ENCODE measurements at places on chromosomes 1 and 21.

- DNase-seq: no peak
Measured at GRCh38 chr1:151680391-151680790, 36.2 kb downstream of the CELF3 start.

GRCh38 chr1:214106375-214106774, 118.6 kb downstream of the PROX1 start:
- DNase-seq: no peak

DNA sequence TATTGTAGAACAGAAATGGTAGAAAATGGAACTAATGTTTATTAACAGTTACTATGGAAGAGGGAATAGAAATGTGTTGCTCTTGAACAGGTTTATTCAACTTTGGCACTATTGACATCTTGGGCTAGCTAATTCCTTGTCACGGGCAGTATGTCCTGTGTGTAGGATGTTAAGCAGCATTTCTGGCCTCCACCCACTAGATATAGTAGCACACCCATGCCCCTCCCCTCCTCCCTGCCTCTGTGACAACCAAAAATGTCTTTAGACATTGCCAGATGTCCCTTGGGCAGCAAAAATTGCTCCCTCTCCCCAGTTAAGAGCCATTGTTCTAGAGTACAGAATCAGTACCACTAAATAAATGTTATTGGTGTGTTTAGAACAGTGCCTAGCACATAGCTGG, 91.4 kb upstream of the TPTE start:
- DNase-seq: no peak

DNA sequence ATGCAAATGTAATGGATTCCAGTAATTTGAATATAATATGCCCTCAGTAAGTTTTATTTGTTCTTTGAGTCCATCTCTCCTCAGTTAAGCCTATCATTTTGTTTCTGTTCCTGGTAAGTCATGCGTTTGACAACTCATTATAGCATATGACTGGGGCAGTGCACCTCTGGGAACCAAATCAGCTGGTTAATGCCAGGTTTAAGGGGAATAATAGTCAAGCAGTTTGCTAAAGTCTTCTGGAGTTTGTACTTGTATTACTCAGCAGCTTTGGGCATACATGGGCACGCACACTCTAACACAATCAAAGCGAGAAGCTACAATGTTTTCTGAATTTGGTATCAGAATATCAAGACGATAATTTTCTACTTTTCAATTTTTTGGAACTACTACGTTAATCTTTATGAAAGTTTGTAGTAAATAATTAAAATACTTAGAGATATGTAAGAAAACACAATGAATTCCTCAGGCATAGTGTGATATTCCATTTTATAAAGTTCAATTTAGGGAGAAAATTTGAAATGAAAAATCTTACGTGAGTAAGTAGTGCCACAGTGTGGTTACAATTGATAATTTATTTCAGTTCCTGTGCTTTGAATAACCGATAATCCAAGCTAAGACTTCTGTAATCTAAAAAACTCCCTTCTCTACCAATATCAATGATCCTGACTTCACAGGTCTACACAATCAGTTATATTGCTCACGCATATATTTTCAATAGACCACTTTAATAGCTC, 43.8 kb upstream of the KCTD3 start:
- no peak for DNase-seq

- no peak for DNase-seq
Measured at GRCh38 chr1:109208836-109209463, 4.8 kb upstream of the SARS1 start.

DNA sequence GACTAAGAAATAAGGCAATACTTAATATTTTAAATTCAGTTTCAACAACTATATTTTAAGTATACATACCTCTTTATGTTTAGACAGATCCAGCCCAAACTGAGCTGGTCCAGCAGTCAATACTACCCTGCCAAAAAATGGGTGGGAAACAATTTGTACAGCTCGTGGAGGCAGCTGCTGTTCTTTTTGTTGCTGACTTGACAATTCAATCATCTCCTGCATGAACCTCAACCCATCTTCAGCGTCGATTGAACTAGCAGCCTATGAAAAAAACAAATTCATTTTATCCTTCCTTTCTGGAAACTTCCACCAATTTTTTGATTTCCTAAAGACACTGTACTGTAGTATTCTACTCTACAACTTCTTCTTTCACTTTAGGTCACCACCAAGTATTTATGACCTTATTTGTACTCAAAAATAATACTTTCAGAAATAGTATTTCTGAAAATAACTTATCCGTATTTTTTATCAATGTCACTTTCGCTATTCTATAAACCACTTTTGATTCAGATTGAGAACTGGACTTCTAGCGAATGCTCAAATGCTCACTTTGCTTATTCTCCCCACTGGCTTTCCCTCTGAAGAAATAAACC, 46.5 kb downstream of the EDEM3 start:
- DNase-seq: no peak

GRCh38 chr1:94362466-94363058, 55.6 kb upstream of the ABCD3 start:
- DNase-seq: no peak

GRCh38 chr1:113452921-113453770, 62.8 kb downstream of the MAGI3 start:
- no peak for DNase-seq

DNA sequence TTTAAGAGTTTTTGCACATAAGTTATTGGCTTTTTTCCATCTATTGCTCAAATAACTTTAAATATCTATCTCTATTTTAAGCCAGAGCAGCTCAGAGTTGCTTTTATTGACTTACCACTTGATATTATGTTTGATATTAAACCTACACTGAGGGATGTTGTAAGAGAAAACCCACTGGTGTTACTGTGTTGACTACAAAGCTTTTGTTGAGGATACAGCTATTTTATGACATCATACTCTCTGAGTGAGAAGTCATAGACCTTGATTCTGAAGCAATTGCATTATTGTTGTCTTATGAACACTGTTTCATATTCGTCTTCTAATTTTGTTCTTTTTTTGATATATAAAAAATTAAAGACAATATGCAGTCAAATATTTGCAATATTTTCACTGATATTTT, 560.4 kb downstream of the PTBP2 start:
- DNase-seq: no peak

DNA sequence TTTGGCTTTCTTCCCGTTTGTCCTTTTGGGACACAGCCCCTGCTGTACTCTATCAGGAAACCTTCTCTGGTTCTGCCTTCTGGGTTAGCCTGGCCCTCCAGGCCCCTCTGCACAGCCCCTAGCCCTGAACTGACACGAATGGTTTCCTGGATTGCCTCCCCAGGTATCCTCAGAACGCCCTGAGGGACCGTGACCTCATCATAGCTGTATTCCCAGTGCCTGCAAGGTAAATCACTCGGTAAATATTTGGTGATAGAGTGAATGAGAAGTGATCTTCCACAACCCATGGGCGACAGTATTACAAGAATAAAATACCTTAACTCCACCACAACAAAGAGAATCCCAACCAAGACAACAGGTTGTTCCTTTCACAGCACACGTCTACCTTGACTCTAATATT, 637.2 kb downstream of the SMYD3 start:
- no peak for DNase-seq

DNA sequence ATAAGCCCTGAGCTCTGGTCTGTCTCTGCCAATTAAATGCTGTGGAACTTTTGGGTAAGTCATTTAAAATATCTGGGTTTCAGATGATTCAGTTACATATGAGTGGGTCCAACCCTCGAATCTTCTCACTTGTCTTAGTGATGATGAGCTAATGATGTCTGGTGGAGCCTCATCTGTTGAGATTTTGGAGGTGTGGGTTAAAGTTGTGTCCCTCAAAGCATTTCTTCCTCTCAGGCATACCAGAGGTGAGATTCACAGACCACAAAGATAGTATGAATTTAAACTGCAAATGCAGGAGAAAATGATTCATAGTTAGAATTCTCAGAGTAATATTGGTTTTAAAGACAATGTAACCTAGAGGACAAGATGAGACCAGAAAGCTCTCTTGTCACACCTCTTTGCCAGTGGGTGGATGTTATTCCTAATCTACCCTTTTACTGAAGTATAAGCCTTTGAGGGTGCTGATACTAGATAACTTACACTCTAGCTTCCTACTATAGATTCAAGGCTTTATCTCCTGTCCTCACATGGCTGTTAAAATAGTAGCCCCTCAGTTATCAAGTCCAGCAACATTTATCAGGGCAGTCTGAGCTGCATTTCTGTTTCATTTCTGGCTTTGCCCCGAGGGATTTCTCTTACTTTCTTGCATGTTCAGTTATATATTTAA, 90.7 kb downstream of the MT1HL1 start:
- DNase-seq: no peak

DNA sequence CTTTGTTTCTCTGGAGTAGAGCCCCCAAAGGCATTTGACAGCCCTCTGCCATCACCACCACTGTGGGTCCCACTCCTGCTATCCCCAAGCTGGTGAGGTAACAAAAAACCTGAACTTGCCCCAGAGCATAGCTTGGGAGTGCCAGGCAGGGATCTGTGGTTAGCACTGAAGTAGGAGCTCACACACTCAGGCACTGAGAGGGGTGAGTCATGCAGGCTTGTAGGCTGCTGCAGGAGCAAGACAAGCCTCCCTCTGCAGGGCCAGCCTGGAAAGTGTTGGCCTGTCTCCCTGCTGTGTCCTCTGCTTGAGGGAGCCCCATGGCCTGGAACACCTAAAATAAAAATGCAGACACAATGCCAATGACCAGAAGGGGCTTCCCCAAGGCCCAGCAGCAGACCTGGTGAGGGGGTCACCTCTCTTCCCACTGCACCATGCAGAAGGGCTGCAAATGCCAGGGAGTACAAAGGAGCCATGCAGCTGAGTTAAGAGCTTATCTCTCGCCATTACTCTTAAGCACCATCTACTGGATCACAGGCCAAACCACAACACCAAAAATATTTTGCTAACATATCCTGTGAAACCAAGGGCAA, 108.9 kb upstream of the POGK start:
- no peak for DNase-seq

DNA sequence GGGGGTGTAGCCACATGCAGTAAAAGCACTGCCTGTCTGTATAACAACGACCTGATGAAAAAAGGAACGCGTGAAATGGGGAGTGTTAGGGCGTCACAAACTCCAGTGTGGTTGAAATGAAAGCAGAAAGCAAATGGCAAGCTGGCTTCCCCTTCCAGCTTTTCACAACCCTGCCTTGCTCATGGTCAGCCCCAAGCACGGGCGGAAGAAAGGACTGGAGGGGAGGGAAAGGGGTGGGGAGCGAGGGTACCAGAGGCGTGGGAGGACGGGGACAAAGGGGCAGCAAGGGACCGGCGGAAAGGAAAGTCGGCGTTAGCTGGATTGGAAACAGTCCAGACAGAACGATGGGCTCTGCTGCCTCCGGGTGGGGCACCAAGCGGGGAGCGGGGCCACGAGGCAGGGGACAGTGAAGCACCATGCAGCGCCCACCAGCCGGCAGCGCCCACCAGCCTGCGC, 9.6 kb downstream of the VPS26C start:
- no peak for DNase-seq
